ENCODE measurements at places on chromosomes 6 and 20. TPM values are rescaled to one million over a fixed set of nuclear protein-coding genes. Genes with fewer than 3 reads are reported as not detected.
A peak's percentile ranks its signal among the peaks of the same experiment; 100 is the strongest.

The LTB gene
- 337 TPM for total RNA-seq

The OR12D3 gene
- not detected for total RNA-seq

The POM121L2 gene
- not detected for total RNA-seq

The SYCP2 gene
- total RNA-seq = 2.5 TPM

The MTFR2 gene
- 2.5 TPM for total RNA-seq

The VAPB gene
- total RNA-seq = 7.6 TPM

The CRYBG1 gene
- total RNA-seq = 12.2 TPM

The TRIM40 gene
- total RNA-seq = 0.09 TPM

DNA sequence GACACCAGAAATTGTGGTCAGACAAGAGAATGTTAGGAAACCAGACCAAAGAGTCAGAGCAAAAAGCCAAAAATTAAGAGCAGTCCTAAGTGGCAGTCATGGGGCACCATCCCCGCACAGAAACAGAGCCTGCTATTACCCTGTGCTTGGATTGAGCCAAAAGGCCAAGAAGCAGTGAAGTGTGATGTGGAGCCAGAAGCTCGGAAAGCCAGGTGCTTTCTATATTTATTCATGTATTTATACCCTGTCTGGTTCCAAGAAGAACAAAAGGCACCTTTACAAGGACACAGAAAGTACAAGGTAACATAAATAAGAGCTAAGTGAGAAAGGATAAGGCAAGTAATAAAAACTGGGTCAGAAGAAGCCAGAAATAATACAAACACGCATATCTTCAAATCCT, 336.2 kb upstream of the CNR1 start:
- H3K27me3 ChIP-seq = no peaks in the 10 kb centered on the region
- DNase-seq = no peak
- no peak overlapping the region for H3K27ac ChIP-seq
- no peaks in the 10 kb centered on the region for H3K4me1 ChIP-seq
- H3K36me3 ChIP-seq = no peaks in the 10 kb centered on the region

GRCh38 chr6:1395941-1396908, 6.8 kb downstream of the FOXF2 start:
- H3K4me1 ChIP-seq = no peaks in the 10 kb centered on the region
- H3K36me3 ChIP-seq = no peaks in the 10 kb centered on the region
- no peak overlapping the region for H3K27ac ChIP-seq
- H3K4me3 ChIP-seq = no peak overlapping the region
- peaks cover 91% of the 10 kb centered on the region for H3K27me3 ChIP-seq
- DNase-seq = no peak

- no peaks in the 10 kb centered on the region for H3K4me1 ChIP-seq
- no peak for DNase-seq
- no peaks in the 10 kb centered on the region for H3K36me3 ChIP-seq
- H3K27ac ChIP-seq = no peak overlapping the region
- no peaks in the 10 kb centered on the region for H3K27me3 ChIP-seq
Observed at GRCh38 chr6:158389193-158389919, 77.1 kb downstream of the TULP4 start.

GRCh38 chr20:51331481-51331880, 211.0 kb downstream of the NFATC2 start:
- H3K4me3 ChIP-seq = no peak overlapping the region
- DNase-seq = no peak
- H3K36me3 ChIP-seq = no peaks in the 10 kb centered on the region
- no peaks in the 10 kb centered on the region for H3K27me3 ChIP-seq
- H3K27ac ChIP-seq = no peak overlapping the region

DNA sequence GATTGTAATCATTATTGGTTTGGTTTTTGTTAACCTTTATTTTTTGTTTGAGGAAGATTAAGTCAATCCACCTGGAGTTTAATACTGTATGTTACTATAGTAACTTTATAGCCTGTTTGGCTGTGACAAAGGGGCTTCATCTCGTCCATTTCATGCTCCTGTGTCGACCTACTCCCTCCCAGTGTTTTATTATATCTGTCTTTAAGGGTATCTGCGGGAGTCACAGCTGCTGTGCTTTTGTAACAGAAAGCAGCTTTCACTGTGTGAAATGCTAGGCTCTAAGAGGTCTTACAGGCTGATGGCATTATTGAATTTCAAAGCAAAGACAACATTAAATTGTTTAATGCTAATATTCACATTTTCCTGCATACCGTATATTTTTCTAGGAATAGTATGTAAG, 698.0 kb upstream of the POU3F2 start:
- H3K4me3 ChIP-seq = no peak overlapping the region
- DNase-seq = no peak
- H3K4me1 ChIP-seq = no peaks in the 10 kb centered on the region
- no peaks in the 10 kb centered on the region for H3K36me3 ChIP-seq

DNA sequence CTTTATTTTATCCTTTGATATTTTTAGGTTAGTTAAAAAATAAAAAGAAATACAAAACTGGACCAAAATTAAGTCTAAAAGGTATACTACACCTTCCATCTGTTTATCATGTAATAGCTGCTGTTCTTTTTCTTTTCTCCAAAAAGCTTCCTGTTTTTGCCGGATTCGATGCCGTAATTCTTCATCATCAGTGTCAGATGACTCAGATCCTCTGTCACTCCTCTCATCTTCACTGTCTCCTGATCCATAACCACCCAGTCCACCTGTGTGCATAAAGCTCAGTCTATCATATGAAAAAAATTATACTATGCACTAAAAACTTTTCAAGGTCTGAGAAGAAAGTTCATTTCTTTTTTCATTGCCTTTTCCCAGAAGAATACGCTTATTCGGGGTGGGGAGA, 8.5 kb upstream of the COQ3 start:
- no peak overlapping the region for H3K4me3 ChIP-seq
- no peak overlapping the region for H3K27ac ChIP-seq
- no peaks in the 10 kb centered on the region for H3K4me1 ChIP-seq
- H3K36me3 ChIP-seq = peaks cover 29% of the 10 kb centered on the region
- H3K27me3 ChIP-seq = no peaks in the 10 kb centered on the region
- DNase-seq = no peak

GRCh38 chr6:147906361-147906760, 397.9 kb downstream of the SAMD5 start:
- H3K4me1 ChIP-seq = no peaks in the 10 kb centered on the region
- no peak overlapping the region for H3K27ac ChIP-seq
- H3K27me3 ChIP-seq = no peaks in the 10 kb centered on the region
- DNase-seq = no peak

DNA sequence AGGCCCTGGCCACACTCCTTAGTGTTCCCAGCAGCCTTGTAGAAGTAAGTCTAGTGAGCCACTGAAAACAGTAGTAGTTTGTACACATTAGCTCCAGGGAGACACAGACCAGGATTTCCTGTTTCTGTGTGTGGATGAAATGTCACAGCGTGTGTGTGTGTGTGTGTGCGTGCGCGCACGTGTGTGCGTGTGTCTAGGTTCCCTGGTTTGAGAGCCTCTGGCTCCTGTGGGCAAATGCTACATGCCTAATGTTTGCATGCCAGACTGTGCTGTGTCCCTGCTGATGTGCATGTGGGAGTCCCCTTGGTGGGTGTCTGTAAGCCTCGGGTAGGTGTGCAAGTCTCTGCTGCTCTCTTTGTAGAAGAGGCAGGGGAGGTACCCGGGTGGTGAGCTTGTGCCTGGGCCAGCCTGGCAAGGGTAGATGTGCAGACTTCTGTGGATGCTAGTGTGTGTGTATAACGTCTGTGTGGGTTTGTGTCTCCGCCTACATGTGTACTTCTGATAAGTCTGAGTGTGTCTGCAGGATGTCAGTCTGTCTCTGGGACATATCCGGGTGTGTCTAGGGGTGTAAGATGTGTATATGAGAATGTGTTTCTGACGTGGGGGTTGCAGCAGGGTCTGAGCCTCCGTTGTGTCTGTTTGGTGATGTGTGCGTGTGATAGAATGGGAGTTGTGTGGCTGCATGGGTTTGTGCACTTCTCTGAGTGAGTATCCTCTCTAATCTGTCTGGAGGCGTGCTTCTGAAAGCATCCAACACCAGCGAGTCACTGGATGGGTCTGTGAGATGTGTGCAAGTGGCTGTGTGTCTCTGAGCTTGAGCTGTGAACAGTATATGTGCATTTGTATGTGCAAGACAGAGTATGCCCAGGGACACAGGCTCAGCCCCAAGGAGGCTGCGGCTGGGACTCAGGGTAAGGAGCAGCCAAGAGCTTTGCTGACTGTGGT, 19.0 kb upstream of the TLDC2 start:
- no peaks in the 10 kb centered on the region for H3K36me3 ChIP-seq
- H3K27me3 ChIP-seq = peaks cover 14% of the 10 kb centered on the region
- DNase-seq = no peak
- H3K4me1 ChIP-seq = no peaks in the 10 kb centered on the region

- no peaks in the 10 kb centered on the region for H3K4me1 ChIP-seq
- no peak for DNase-seq
- no peak overlapping the region for H3K4me3 ChIP-seq
- no peak overlapping the region for H3K27ac ChIP-seq
Observed at GRCh38 chr20:37770908-37771307, 77.1 kb downstream of the CTNNBL1 start.

GRCh38 chr6:9515633-9516606, 899.0 kb downstream of the TFAP2A start:
- no peaks in the 10 kb centered on the region for H3K36me3 ChIP-seq
- H3K4me3 ChIP-seq = no peak overlapping the region
- no peaks in the 10 kb centered on the region for H3K4me1 ChIP-seq
- no peak overlapping the region for H3K27ac ChIP-seq
- no peaks in the 10 kb centered on the region for H3K27me3 ChIP-seq
- no peak for DNase-seq

GRCh38 chr6:15950962-15951569, 177.8 kb upstream of the MYLIP start:
- DNase-seq = no peak
- no peak overlapping the region for H3K27ac ChIP-seq
- no peaks in the 10 kb centered on the region for H3K36me3 ChIP-seq
- H3K4me3 ChIP-seq = no peak overlapping the region
- H3K4me1 ChIP-seq = peaks cover 11% of the 10 kb centered on the region
- H3K27me3 ChIP-seq = no peaks in the 10 kb centered on the region

GRCh38 chr6:84763886-84764331, 489 bp downstream of the TBX18 start:
- peaks cover 91% of the 10 kb centered on the region for H3K27me3 ChIP-seq
- DNase-seq = no peak
- no peaks in the 10 kb centered on the region for H3K4me1 ChIP-seq
- H3K36me3 ChIP-seq = no peaks in the 10 kb centered on the region
- no peak overlapping the region for H3K27ac ChIP-seq
- peak overlapping the region; percentile 18 for H3K4me3 ChIP-seq

DNA sequence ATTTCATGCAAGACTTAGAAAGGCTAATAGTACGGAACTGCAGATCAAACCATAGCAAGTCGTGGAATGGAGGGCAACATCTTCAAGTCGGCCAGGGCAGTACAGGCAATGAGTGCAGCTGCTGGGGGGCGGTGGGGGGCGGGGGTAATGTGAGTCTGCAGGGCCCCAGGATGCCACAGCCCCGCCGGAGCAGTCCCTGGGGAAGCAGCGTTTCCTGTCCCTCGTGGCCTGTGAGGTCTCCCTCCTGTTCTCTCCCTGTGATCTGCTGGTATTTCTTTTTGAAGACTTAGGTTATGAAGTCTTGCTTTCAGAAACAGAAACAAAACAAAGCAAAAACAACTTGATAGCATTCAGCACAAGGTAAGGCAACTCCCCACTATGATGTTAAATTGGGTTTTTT, 351.9 kb downstream of the FOXA2 start:
- peak overlapping the region; percentile 67 for H3K27ac ChIP-seq
- no peaks in the 10 kb centered on the region for H3K4me1 ChIP-seq
- H3K36me3 ChIP-seq = no peaks in the 10 kb centered on the region

DNA sequence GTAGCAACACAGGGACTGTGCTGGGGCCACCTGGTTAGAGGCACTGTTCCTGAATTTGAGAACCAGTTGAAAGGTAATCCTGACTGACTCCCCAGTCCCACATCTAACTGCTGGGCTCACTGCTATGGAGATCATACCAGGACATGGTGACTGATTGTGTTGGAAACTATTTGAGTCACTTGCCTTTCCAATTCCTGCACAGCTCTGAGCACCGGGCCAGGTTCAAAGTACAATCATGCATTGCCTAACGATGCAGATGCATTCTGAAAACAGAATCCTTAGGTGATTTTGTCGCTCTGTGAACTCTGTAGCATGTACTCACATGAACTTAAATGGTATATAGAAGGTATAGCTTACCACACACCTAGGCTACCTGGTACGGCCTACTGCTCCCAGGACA, 215.3 kb downstream of the BMP7 start:
- DNase-seq = no peak
- H3K4me1 ChIP-seq = no peaks in the 10 kb centered on the region
- no peaks in the 10 kb centered on the region for H3K36me3 ChIP-seq
- H3K4me3 ChIP-seq = no peak overlapping the region
- no peak overlapping the region for H3K27ac ChIP-seq

DNA sequence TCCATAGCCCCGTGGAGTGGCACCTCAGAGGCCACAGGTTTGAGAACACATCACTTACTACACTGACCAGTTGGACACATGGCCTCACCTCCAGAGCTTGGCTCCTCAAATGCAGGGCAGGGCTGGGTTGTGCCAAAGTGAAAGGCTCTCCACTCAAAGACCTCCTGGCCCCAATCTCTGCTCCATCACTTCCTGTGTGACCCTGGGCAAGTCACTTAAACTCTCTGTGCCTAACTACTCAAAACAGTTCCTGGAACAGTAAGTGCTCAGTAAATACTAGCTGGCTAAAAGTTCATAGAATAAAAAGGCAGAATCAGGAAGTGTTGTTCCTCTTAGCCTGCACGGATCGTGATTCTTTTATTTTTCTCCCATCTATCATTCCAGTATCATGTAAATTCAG, 50.2 kb downstream of the AGPAT4 start:
- no peaks in the 10 kb centered on the region for H3K36me3 ChIP-seq
- no peak for DNase-seq
- H3K27me3 ChIP-seq = no peaks in the 10 kb centered on the region
- peaks cover 13% of the 10 kb centered on the region for H3K4me1 ChIP-seq
- no peak overlapping the region for H3K27ac ChIP-seq
- no peak overlapping the region for H3K4me3 ChIP-seq

- no peak overlapping the region for H3K4me3 ChIP-seq
- peaks cover 4% of the 10 kb centered on the region for H3K27me3 ChIP-seq
- peaks cover 24% of the 10 kb centered on the region for H3K4me1 ChIP-seq
- no peaks in the 10 kb centered on the region for H3K36me3 ChIP-seq
- peak overlapping the region; percentile 31 for H3K27ac ChIP-seq
Observed at GRCh38 chr6:157813750-157814455, 9.1 kb upstream of the SNX9 start.

DNA sequence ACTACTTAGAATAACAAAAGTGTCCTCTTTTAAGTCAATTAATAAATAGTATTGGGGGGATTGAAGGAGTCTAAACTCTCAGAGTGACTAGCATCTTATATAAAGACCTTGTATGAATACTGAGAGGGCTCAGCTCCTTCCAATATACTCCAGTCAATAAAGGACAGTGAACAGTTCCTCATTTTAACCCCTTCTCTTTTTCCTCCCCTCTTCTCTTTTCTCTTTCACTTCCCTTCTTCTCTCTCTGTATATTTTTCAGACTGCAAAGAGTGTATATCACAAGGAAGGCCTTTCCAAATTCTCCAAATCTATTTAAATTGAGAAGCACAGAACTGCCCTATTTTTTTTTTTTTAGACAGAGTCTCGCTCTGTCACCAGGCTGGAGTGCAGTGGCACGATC, 99.5 kb downstream of the CD164 start:
- no peak overlapping the region for H3K4me3 ChIP-seq
- no peak overlapping the region for H3K27ac ChIP-seq
- no peaks in the 10 kb centered on the region for H3K4me1 ChIP-seq
- no peak for DNase-seq
- no peaks in the 10 kb centered on the region for H3K36me3 ChIP-seq
- no peaks in the 10 kb centered on the region for H3K27me3 ChIP-seq

Measured in thymus (tissue), 14 donors.